Fibroblast of skin of right biceps (primary cell): ENCODE measurements at places on chromosomes 12 and 14.

DNA sequence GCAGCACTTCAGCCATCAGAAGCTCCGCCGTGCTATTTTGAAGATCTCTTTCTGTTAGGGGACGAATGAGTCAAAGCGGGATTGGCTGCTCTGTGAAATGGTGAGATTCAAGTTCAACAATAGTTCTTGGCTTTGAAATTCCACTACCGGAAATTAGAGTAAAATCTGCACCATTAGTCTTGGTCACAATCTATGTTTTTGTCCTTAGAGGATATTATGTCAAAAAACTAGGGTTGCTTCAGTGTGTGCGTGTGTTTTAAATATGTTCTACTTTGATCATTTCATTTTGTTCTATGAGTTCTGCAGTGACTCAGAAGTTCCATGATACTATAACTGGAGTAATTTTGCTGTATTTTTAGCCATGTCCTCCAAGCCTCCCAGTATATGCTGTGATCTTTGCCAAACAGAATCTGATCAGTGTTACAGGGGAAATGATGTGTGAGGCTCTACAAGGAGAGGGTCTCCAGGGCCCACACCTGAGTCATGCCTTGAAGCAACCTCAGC, 22.6 kb downstream of the GPHB5 start:
- peak; percentile 68 for DNase-seq

- no peak for DNase-seq
Measured at GRCh38 chr12:132033627-132034026, 83.9 kb downstream of the EP400 start.

- DNase-seq = peak; percentile 64
Measured at GRCh38 chr14:20624495-20625070, 16.9 kb downstream of the OR6S1 start.

GRCh38 chr14:55074662-55075061, 23.2 kb downstream of the MAPK1IP1L start:
- peak; percentile 36 for DNase-seq

DNA sequence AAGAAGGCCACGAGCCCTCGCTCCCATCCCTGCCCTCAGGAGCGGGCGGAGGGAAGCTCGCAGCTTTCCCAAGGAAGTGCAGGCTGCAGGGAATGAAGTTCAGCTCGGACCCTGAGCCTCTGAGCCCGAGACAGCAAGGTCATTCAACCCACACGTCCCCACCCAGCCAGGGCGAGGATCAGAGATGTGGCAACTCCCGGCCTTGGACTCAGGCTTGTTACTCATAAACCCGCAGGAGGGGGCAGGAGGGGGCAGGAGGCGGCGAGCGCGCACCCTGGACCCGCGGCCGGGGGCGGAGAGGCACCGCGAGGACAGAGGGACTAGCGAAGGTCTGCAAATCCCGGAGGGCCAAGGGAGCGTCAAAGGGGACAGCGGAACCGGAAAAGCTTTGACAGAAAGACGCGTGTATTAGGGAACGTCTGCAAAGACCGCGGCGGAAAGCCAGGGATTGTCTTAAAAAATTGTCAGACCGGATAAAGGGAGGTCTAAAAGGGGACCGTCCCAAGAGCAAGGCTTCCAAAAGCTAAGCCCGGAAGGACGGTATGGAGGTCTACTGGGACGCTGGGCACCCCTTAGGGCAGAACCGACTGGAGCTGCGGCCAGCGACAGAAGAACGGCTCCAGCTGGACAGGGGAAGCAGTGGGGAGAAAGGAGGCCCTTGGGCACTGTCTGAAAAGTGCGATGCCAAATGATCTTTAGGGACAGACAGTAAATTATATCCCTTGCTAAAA, 611 bp upstream of the DCAF11 start:
- peak; percentile 92 for DNase-seq

DNA sequence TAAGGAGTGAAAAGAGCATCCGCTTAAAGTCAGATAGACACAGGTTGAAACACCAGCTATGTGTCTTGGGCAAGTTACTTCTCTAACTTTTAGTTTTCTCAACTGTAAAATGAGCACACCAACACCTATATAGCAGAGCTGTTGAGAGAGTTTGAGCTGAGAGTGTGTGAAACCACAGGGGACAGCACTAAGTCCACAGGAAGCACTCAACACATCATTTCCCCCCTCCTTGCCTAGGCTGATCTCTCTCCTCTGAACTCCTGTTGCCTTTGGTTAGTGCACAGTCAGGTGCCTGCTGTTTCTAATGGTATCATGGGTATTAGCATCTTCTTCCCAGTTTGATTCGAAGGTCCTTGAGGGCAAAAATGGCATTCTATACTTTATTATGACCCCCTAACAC, 176.7 kb downstream of the DPF3 start:
- no peak for DNase-seq

DNA sequence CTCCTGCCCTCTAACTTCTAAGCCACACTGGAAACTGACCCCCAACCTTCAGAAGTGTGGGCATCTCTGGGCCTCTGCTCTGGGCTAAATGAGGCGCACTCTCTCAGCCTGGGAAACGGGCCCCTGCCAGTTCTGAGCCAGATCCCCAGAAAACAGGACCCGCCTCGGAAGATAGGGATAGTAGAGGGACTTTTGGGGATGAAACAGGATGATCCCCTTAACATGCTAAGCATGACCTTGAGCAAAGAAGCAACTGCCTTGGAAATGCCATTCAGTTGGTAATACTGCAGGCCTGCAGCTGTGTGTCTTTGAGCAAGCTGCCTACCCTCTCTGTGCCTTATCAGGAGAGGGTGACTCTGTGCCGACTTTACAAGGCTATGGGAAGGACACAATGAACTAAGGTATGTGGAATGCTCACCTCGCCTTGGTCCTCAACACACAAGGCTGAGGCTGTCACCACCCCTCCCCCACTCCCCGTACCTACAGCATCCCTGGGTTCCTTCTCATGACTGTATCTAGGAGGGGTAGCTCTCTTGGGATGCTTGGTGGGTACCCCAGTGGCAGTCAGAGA, 54.0 kb downstream of the NCOR2 start:
- peak; percentile 53 for DNase-seq

DNA sequence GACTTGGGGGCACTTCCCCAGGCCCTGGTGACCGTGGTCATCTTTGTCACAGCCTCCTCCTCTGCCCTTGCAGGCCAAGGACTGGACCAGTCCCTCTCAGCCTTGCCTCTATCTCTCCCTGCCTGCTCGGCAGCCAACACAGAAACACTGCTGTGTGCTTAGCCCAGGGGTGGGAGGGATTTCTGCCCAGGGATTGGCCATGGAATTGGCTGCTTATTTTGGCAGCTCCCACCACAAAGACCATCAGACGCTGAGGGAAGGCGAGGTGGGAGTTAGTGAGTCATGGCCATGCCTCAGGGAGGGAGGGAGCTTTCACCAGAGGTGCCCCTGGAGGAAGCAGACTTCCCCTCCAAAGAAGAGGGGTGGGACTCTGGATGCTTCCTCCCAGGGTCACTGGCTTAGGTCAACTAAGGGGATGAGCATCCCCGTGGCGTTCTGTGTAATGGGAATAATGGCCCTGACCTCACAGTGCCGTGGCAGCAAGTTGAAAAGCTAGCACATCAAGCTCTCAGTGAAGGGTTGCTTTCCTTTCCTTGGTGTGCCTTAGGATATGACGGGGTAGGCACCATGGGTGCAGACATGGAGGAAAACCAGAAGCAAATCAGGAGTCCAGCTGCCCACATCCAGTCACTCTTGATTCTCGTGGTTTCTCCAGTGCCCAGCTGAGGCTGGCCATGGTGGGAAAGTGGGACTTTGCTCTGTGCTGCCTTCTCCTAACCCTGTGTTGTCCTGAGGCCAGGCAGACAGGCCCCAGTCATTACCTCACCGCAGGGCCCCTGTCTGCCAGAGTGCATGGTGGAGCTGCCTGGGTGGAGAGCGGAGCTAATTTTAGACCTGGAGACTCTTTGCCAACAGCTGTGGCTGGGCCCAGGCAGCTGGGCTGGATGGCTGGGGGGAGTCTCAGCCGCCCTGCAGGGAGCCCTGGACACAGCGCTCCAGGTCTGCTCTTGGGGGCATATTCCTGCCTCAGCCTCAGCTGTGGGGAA, 21.4 kb downstream of the B4GALNT3 start:
- peak; percentile 73 for DNase-seq

DNA sequence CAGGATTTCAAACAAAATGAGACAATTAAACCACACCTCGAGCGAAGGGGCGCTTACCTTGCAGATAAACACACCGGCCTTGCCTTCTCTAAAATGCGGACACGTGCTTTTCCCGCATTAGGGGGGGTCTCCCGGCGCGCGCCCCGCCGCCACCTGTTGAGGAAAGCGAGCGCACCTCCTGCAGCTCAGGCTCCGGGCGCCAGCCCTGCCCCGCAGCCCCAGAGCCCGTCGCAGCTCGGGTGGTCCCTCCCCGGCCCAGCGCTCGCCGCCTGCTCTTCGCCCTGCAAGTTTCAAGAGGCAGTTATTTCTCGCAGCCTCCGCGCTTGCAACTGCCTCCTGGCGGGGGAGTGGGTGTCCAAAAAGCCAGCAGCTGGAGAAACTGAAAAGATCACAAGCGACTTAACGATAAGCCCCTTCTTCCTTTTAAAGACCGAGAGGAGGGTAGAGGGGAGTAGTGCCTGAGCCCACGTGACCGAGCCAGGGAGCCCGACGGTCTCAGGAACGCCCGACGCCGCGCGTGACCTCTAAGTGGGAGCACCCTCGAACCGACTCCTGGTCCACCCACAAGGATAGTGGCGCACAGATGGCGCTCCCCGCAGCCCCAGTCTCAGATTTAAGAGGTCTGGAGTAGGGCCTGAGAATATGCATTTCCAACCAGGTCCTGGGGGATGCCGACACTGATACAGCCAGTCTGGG, at the start of gene ESR2:
TSS of gene ESR2 (minus strand) at position 396 of the 696 bp plus-strand sequence. CDS start 11,386 bp downstream, outside the sequence.
- peak; percentile 19 for DNase-seq

DNA sequence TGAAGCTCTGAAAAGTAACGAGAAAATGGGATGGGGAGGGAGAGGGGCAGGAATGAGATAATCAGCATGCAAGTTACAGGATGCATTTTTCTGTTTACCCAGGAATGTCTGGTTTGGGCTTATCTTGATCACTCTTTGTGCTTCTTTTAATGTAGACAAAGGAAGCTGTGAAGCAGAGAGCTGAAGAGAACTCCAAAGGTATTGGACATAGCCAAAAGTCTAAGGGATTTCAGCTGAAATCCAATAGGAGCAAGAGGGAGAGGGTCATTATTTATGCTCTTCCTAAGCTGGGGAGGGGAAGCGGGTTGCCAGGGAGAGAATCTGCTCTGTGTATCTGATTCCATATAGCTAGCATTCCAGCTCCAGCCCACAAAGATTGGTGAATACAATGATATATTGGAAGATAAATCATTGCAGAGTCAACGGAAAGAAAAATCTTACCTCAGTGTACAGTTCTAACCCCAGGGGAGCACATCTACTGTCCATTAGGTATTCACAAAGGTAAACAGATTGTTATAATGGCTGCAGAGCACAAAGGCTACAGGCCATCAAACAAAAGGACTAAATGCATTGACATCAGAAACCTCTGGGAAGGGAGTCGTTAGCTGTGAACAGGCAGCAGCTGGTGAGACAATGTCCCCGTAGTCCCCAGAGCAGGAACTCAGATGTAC, 61.0 kb upstream of the PELI2 start:
- no peak for DNase-seq

GRCh38 chr12:12010277-12011039, 60.3 kb upstream of the BCL2L14 start:
- peak; percentile 87 for DNase-seq

GRCh38 chr12:15977999-15978951, 67.1 kb downstream of the DERA start:
- DNase-seq = peak; percentile 62

- no peak for DNase-seq
Measured at GRCh38 chr12:89156340-89156739, 196.0 kb downstream of the DUSP6 start.

- DNase-seq = no peak
Measured at GRCh38 chr12:23217667-23218066, 592.7 kb downstream of the ETNK1 start.
